Hematopoietic multipotent progenitor cell treated with erythropoietin and hydrocortisone succinate and interleukin-3 and kit ligand, for 6 days (in vitro differentiated cells): ENCODE measurements at places on chromosomes 12 and 14.
A peak's percentile ranks its signal among the peaks of the same experiment; 100 is the strongest.

DNA sequence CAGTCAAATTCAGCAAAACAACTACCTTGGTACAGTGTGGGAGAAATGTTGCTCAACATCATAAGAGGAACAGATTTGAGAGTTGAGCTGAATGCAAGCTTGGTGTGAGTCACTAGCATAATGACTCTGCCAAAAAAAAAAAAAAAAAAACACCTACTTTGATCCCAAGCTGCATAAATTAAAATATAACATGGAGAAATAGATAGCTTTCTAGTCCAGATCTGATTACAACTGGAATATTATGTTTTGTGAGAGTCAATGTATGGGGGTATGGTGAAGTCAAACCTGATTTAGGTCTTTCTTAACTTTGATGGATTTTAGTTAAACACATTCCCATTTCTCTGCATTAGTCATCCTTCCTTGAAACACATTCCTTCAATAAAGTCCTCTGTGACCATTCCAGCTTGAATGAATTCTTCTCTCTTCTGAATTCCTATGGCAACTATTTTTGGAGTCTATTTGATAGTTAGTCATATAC, 188.1 kb downstream of the SLC5A8 start:
- no peak for DNase-seq

GRCh38 chr12:54280468-54281260, at the start of gene HNRNPA1:
TSS of gene HNRNPA1 (plus strand) at chr12:54280726. CDS start at chr12:54280808, 82 bp downstream.
- DNase-seq, result peak; percentile 100

GRCh38 chr12:29544428-29545101, 47.1 kb upstream of the OVCH1 start:
- DNase-seq, result no peak

GRCh38 chr12:19434538-19434937, 4.8 kb upstream of the AEBP2 start:
- no peak for DNase-seq

DNA sequence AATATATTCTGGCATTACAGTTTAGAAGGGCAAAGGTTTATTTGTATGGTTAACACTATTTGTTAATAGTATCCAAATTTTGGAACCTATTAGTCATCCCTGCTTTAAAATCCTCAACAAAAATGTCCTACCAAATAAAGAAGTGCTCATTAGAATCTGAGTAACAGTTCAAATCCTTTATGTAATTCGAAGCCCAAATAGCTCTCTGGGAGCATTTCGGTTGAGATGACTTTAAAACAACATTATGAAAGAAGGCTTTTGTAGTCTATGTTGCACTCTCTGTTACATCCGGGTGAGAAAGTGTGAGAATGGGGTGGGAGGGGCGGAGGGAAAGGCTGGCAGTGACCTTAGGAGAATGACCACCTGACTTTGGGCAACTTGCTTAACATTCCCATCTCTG, 59.7 kb downstream of the SLC38A1 start:
- DNase-seq, result no peak

DNA sequence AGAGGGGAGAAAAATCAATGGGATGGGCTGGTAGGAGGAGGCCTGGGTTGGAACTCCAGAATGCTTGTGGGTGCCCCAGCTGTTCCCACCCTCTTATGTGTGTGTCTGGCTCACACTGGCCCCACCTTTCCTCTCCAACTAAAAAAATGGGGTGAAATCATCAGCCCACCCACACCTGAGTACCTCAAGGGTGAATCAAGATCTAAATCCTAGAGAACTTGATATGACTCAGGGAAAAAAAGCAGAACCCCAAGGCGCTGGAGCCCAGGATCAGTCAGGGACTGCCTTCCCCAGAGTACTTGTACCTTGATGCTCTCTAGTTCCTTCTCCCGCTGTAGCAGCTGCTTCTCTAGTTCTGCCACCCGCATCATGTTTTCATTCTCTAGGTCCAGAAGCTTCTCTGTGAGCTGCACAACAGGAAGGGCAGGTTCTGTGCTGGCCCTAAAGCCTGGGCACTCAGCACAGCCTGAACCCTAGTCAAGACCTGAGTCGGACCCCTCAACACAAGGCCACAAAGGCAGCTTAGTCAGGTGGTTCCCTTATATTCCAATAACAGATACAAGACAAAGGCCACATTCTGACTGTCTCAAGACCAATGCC, 29.7 kb downstream of the PRPF40B start:
- no peak for DNase-seq
